Heart right ventricle (tissue), 16 donors: ENCODE measurements at places on chromosomes 7 and 10. TPM values are rescaled to one million over a fixed set of nuclear protein-coding genes. Genes with fewer than 3 reads are reported as not detected.

PLA2G12B gene
- not detected for total RNA-seq

RTKN2 gene
- 0.05 TPM for total RNA-seq

- DNase-seq = no peak
These were observed 166.8 kb downstream of the ADARB2 start for GRCh38 chr10:1570416-1571051.

- DNase-seq = no peak
These were observed 10.4 kb downstream of the ABLIM1 start for GRCh38 chr10:114647545-114648138.

GRCh38 chr10:69684981-69685353 lies 54.9 kb downstream of the FAM241B start:
- no peak for DNase-seq

GRCh38 chr7:47516386-47516785 lies 65.5 kb downstream of the TNS3 start:
- DNase-seq = no peak
